Airway epithelial cell (primary cell): ENCODE measurements at places on chromosomes 7 and 10. TPM values are rescaled to one million over a fixed set of nuclear protein-coding genes. Genes with fewer than 3 reads are reported as not detected.

Gene AQP1
- total RNA-seq = not detected in 2 replicates

Gene ITIH5
- not detected in 2 replicates for total RNA-seq

Gene HMX3
- total RNA-seq = not detected in 2 replicates

Gene CYP3A4
- 0.14 TPM in 1 of 2 replicates, not detected in the other for total RNA-seq

Gene COL17A1
- 507 and 607 TPM in 2 replicates for total RNA-seq

Gene TAS2R5
- 0.14 and 0.79 TPM in 2 replicates for total RNA-seq

Gene SRPK2
- 38.0 and 42.8 TPM in 2 replicates for total RNA-seq

Gene CHST15
- 15.0 and 19.7 TPM in 2 replicates for total RNA-seq

Gene CALHM1
- total RNA-seq = not detected in 2 replicates
